Right forelimb (tissue), 1 donor: ENCODE measurements at places on chromosomes 7 and 10.
A peak's percentile ranks its signal among the peaks of the same experiment; 100 is the strongest.

DNA sequence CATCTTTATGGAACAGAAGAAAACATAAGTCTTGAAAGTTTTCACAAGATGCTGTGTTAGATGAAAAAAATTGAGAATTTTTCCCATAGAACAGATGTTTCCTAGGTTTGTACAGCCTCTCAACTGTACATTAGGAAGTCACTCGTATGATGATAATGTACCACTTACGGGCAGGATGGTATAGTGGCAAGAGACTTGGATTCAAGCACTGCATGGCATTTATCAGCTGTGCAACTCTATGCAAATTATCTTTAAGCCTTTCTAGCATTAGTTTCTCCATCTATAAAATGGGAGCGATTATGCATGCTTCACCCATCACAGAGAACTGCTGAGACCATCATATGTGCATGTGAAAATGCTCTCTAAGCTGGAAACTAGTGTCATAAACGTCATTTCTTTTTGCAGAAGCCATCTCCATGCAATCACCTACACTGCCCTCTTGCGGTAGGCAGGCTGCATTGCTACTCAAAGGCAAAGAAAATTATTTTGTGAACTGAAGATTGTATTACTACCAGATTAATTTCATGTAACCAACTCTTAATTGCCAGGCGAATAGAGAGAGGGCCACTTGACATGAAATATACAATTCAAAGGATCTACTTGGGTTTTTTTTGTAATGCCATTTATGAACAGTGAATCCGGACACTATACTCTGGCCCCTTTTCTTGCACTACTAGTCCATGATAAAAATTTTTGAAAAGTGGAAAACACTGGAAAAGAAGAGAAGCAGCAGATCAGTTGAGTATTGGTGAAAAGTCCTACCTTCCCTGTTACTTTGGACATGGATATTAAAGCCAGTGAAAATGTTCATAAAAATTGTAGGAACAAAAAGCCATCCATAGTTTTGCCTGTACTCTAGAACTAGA lies 102.3 kb downstream of the JAZF1 start:
- no peak for DNase-seq

DNA sequence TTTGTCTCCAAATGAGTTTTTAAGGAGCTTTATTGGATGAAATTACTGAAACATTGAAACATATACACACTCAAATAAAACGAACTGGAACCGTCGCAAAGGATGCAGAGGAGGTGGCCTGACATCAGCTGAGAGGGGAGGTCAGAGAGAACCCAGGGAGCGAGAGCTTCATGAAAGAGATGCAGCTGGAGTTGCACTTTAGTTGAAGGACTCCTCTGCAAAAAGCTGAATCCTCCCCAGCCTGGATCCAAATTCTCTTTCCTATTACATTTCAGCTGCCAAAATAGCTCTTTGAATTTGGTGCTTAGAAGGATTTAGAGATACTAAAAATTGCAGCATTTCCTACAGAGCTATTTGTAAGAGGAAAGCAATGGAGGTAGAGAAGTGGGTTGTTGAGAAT lies 140.0 kb upstream of the DPP6 start:
- DNase-seq, result no peak

DNA sequence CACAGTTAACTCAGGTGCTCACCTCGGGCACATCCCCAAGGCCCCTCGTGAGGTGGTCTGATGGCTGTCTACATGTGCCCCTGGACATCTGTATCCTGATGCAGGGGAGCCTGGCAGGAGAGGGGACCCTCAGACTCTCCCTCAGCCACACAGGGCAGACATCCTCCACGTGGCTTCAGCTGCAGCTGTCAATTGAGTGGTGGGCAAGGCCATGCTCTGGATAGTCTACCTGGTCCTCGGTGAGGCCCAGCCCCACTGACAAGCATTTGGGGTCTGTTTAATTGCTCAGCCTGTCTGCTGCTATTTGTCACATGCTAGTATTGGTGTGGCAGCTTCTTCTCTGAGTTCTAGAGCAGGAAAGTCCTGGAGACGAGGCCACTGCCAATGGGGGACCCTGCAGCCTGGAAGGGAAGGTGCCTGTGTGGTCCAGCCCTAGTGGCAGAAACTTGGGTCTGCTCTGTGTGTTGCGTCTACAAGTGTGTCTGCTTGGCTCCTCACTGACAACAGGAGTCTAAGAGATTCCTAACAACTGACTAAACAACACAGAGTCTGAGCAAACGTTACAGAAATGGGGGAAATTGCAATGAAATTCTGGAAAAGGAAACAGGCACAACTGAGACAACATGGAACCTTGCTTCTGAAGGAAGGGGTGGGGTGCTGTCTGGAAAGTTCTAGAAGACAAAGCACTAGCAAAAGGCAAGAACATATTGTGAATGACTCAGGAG lies 59.3 kb upstream of the IGFBP3 start:
- no peak for DNase-seq

DNA sequence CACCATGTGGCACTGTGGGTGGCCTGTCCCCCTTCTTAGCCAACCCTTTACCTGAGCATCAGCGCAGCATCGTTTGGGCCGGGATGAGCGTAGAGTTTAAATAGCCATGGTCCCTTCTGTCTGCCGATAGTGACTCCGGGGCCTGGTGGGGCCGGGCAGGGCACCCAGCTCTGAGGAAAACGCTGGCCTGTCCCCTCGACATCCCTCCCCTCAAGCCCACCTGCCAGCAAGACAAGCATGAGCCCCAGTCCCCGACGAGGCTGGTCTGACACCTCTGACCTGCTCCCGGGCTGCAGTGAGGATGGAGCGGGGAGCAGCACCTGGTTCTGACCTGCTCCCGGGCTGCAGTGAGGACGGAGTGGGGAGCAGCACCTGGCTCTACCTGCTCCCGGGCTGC lies 31.1 kb upstream of the CNPY1 start:
- peak; percentile 13 for DNase-seq

DNA sequence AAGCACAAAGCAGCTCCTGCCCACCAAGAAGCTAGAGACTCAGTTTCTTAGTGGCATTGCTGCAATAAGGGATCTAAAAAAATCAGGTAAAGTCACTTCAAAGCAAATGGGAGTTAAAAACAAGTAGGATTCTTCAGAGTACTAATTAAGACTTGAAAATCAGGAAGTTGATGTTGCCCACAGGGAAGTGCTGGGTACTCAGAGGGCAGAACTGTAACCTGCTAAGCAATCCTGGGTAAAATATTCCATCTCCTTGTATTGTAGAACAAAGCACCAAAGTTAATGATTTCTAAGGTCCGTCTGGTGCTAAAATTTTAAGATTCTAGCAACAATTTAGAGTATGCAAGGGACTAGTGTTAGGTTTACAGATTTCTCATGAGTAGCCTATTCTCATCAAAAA lies 8.3 kb downstream of the PEX1 start:
- no peak for DNase-seq

- no peak for DNase-seq
These were observed 28.8 kb downstream of the PAX2 start for GRCh38 chr10:100774223-100774622.

DNA sequence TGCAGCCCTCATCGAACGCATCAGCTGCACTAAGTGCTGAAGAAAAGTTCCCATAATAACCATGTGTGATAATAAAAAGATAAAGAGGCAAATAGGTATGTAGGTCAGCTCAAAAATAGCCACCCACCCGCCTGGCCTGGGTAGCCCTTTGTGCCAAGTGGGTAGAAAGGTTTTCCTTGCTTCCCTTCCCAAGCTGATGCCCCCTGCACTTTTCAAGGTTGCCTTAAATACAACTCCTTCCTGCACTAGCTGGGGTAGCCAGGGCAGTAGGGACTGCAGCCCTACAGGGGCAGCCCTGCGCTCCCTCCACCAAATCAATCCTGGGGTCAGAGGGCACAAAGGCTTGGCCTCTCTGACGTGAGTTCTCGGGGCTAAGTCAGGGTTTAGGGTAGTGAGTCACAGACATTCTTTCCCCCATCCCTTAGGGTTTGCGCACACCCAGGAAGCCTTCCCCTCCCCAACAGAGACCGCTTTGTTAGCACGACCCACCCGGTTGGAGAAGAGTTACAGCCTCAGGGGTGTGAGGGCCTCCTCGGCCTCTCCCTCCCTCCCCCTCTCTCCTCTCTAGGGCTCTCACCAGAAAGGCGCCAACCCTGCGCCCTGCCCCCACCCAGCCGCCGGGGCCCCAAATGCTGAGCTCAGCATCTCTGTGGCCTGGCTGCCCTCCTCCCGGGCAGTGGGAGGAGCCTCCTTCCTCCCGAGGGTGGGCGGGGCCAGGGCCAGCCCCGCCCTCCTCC lies 13.3 kb upstream of the DDIT4 start:
- DNase-seq, result peak; percentile 92

DNA sequence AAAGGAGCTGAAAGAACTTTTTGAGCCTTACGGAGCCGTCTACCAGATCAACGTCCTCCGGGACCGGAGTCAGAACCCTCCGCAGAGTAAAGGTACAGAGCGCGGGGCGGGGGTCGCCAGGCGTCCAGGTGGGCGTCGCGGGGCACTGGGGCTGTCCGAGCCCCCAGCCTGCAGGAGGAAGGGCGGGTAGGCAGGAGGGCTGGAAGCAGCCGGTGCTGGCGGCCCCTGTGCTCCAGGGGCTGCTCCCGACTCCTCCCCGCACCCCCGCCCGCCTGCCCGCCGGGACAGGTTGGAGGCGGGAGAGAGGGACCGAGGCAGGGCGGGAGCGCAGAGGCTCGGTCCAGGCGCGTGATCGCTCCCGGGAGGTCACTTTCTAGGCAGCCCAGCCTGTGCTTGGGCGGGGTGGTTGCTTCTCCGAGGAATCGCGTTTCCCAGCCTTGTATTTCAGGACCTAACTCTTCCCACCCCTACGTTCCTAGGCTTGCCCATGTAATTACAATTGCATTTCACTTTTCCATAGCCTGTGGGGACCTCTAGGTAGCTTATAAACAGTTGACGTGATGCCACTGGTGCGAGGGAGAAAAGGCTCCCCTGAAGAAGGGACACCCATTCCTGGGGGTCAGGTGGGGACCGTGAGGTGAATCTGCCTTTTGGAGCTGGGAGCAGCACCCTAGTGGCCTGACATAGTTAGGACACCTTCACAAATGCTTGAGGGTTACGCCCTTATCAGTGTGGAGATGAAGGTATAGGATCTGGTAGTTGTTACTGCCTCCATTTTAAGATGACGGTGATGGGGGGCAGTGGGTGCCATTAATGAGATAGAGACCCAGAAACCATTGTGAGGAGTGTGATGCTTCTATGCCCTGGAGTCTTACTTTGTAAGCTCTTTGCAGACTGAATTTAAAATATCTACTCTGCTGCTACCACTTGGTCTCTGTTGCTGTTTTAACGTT lies 148.2 kb downstream of the CELF2 start:
- peak; percentile 66 for DNase-seq

DNA sequence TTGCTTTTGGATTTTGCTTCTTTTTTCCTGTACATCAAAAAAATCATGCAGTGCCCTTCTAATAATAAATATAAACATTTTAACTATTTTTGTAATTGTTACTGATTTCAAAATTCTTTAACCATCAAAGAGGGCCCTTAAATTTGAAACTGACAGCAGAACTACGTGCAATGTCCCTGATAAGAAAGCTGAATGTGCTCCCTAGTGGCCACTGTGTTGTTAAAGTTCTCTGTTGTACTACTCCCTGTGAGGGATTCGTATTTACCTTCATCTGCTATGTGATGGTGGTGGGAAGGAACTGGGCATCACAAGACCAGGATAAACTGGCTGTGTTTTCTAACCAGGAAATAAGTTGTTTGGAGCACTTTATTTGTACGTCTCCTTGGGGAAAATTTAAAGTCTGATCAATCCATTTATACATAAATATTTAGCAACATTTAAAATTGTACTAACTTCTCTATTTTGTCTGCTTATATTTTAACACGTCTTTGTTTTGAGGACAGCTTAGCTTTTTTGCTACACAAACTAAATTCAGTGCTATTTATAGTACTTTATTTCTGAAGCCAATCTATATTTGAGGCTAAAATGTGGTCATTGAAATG lies 322.4 kb downstream of the HGF start:
- DNase-seq, result no peak

- no peak for DNase-seq
These were observed 61.0 kb downstream of the MET start for GRCh38 chr7:116732788-116733694.

GRCh38 chr10:6068422-6068821 lies 6.3 kb upstream of the IL2RA start:
- DNase-seq, result no peak

- DNase-seq, result no peak
These were observed 33.2 kb downstream of the ECHDC3 start for GRCh38 chr10:11775412-11775811.

DNA sequence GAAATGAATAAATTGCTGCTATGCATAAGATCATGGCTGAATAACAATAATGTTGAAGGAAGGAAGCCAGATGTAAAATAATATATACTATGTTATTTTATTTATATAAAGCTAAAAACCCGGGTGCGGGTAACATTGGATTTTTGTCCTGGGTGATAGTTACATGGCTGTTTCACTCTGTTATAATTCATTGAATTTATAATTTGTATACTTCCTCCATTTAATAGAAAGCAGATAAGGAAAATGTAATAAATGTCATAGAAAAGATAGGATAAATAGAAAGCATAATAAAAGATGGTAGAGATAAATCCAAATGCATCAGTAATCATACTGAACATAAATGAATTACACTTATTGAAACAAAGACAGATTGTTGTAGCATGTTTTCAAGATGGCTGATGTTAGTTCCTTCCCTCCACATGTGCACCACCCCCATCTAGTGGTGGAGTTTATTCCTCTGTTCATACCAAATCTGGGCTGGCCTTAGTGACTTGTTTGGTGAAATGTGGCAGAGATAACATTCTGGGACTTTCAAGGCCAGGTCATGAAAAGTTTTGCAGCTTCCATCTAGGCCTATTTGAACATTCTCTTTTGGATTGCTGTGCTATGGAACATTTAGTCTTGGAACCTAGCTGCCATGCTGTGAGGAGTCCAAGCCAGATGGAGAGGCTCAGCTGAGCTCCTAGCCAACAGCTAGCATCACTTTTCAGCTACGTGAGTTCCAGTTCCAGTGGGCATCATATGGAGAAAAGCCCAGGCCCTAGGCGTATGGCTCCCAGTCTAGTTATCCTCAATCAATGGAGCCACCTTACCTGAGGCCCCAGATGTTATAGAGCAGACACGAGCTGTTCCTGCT lies 46.9 kb downstream of the AHCYL2 start:
- no peak for DNase-seq

- DNase-seq, result no peak
These were observed 28.7 kb downstream of the MALRD1 start for GRCh38 chr10:19077276-19077675.

DNA sequence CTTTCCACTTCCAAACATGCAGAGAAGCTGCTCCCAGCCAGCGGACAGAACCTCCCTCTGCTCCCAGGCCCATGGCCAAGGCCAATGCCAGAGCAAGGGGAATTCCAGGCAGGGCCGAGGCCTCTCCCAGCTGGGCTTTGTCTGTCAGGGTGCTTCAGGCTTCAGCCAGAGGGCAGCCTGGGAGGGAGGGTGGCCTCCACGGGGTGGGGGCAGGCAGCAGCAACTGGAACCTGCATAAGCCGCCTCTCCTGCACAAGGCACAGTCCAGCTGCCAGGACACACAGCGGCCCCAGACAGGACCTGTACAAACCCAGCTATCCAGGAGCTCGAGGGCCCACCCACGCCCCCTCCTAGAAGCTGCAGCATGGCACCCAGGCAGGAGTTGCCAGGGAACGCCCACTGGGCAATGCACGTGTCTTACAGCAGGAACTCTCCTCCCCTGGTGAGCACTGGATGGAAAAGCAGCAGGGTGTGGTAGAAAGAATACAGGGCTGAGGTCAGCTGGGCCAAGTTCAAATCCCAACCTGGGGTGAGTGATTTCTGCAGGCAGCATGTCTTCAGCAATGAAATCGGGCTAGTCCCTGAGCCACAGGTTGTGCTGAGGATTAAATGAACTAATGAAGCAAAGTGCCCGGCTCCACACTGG lies 7.6 kb downstream of the FAM53B start:
- peak; percentile 69 for DNase-seq
